ENCODE measurements at places on chromosomes 3 and 15.

DNA sequence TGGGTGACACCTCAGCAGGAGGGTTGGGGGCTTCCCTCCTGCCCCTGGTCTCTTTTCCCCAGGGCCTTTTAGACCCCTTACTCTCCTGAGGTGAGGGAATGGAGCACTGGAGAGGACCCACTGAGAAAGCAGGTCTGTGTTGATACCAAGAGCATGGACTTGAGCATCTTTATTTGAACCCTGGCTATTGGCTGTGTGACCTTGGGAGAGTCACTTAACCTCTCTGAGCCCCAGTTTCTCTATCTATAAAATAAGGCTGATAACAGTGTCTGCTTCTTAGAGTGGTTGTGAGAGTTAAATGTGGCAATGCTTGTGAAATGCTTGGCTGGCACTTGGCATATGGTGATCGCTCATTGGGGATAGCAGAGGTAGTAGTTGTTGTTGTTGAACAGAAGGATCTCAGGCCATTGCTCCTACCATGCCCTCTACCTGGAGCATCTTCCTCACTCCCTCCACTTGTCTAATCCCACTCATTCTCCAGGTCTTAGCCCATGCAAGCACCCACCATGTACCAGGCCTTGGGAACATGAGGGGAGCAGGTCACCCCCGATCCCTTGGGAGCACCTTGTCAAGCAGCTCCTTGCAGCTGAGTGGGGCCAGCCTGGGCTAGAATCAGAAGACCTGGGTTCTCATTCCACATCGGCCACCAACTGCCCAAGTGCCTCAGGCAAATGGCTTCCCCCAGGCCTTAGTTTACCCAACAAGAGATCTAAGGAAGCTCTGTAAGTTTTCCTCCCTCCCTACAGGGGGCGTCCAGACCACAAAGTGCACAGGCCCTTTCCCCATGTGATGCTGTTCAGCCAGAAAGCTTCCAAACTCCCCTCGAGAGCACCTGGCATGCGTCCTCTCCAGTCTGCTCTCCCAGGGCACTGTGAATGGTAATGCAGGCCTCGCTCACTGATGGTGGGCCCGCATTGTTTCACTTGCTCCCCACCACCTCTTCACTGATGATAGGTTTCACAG, 96.7 kb downstream of the LSM3 start:
- no peak for DNase-seq

GRCh38 chr3:184526088-184526433, 35.5 kb upstream of the EPHB3 start:
- DNase-seq, result no peak

GRCh38 chr3:131619821-131620220, 117.0 kb upstream of the MRPL3 start:
- no peak for DNase-seq

DNA sequence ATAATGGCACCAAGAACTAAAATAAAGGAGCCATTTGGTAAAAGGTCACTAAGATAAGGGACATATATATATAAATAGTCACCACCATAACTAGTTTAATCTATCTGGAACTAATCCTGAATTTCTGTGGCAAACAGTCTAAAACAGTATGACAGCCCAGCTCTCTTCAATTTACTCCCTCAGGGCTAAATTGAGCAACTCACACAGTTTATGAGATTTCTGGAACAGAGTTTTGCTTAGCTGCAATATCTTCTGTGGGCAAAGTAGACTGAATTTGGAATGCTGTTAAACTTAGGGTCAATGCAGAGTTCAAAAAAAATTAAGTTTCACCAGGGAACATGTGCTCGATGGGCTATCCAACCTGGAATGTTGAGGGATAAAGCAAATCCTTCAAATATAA, 70.1 kb upstream of the VEPH1 start:
- no peak for DNase-seq

DNA sequence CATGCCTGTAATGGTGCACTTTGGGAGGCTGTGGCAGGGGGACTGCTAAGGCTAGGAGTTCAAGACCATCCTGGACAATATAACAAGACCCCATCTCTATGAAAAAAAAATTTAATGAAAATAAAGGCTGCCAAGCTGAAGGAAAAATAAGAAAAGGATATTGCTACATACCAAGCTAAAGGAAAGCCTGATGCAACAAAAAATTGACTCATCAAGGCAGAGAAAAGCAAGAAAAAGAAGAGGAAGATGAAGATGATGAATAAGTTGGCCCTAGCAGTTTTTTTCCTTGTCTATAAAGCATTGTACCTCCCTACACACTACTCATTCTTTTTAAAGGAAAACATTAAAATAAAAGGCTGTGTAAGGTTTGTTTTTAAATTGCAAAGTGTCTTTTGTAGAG, 441.9 kb upstream of the MDFIC2 start:
- DNase-seq, result no peak

- no peak for DNase-seq
These were observed 502.2 kb downstream of the PDCD6IP start for GRCh38 chr3:34300621-34301020.

DNA sequence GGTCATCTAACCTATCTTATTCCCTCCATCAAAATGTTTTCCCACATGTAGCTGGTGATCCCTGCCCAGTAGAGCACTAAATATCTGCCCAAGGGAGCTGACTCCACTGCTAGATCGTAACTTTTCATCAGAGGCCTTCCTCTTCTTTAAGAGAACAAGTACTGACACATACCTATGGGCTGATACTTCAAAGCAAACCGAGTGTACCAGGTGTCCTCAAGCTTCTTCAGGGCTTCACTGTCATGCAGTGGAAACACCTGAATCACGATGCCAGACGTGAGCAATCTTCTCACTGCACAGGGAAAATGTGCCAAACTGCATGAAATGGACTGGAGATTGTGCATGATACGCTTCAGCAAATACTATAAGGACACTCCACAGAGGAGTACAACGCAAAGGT, 41.6 kb downstream of the ANO10 start:
- no peak for DNase-seq

- DNase-seq, result no peak
These were observed 32.2 kb downstream of the EIF1B start for GRCh38 chr3:40341671-40342070.

GRCh38 chr3:9110802-9111201, 138.6 kb downstream of the SRGAP3 start:
- DNase-seq, result no peak

DNA sequence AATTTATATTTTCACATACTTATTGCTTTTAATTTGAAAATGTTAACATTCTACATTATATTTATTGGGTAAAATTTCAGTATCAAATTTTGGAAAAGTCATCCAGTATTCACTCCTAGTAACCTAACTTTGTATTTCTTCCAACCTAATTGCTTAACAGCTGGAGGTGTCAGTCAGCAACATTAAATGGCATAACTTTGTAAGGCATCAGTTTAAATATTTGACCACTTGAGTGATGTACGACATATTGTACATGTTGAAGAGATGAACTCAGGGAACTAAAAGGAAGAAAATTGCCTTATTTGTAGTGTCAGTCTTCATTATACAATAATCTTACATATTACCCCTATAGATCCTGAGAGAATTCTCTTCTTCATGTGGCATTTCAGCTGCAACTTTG, 326.8 kb downstream of the NAALADL2 start:
- no peak for DNase-seq

DNA sequence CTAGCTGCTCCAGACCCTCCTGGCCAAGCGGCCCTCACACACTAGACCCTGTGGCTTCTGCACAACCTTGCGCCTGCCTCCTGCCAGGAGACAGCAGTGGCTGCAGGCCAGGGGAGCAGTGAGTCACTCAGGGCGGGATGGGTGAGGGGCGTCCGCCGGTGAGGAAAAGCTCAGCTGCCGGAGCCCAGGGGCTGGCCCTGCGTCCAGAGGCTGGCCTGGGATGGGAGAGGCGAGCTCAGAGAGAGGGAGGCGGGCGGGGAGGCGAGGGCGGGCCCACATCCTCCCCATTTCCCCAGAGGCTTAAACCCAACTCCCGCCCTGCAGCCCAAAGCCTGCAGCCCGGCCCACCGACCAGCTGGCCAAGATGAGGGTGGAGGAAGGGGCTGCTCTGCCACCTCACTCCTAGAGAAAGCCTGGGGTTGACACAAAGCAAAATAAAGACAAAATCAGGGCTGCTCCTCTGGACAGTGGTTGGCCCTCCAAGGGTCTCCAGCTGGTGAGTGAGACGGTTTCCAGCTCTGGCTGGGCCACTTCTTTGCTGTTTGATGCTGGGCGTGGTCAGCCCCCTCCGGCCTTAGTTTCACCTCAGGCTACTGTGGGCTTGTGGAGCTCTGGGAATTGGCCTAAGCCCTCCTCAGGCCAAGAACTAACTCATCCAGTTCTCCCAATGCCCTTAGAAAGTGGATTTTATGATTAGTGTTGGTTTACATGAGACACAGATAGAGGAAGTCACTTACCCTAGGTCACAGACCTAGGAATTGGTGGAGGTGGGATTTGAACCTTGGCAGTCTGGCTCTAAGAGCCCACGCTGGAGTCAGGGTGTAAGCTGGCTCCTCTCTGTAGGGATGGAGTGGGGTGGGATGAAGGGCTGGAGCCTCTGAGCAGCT, 50.6 kb downstream of the IQSEC1 start:
- no peak for DNase-seq

DNA sequence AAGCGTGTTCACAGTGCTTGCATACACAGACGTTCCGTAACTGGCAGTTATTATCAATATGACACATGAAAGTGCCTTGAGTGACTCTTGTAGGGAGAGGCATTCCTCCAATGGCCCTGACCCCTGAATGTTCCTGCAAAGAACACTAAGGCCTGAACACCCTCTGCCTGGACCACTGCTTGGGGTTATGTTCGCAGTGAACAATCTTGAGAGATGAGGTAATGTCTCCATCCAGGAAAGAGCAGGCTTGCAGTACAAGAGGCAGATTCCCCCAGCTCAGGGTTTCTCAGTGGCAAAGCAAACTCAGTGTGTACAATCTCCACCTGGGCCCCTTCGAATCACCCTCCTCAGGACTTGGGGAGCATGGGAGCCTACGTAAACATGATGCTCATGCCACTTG, 324.6 kb downstream of the MAGI1 start:
- no peak for DNase-seq

GRCh38 chr3:94185753-94186152, 122.9 kb downstream of the NSUN3 start:
- no peak for DNase-seq

DNA sequence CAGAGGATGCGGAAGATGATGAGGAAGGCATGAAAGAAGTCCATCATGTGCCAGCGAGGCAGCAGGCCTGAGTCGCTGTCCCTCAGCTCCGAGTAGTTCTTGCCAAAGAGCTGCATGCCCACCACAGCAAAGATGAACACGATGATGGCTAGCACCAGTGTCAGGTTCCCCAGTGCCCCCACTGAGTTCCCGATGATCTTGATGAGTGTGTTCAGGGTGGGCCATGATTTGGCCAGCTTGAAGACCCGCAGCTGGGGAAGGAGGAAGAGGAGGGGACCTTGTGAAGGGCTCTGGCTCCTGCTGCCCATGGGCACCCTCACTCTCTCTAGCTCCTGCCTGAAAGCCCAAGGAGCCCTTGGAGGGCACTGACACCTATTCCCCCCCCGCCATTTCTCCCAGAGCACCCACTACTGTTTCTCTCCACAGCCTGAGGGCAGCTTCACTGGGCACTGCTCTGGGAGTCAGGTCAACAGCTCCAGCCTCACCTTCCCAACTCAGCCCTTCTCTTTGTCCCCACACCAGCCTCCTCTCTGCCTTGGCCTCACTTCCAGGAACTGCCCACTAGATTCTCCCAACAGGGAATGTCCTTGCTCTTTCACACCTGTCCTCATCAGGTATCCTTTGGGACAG, 63.6 kb downstream of the SCN5A start:
- DNase-seq, result no peak
